ENCODE measurements at places on chromosomes 6 and 20. TPM values are rescaled to one million over a fixed set of nuclear protein-coding genes. Genes with fewer than 3 reads are reported as not detected.

- no peak for DNase-seq
These were observed 381.7 kb upstream of the POU3F2 start for GRCh38 chr6:98452685-98453084.

DNA sequence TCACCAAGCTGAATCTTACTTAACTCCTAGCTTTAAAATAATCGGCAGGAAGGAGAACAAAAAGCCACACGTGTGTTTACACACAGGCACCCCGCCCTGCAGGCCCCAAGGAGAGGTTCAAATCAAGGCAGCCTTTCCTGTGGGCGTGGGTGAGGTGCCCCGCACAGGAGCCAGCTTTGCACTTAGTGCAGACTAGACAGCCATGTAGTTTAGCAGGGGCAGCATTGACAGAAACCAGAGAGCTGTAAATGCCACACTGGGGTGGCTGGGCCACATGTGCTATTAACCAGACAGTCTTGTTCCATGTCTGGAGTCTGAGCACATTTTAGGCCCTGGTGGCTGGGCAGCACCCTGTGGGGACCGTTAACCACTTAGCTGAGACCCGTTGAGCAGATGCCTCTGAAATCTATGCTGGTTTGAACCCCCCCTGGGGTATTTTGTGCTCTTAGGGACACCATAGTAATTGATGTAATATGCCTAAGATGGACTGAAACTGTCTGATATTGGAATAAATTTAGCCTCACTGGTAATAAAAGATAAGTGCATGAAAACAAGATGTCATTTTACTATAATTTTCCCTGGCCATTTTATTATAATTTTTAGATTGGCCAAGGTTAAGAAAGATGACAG, 106.4 kb upstream of the KCNG1 start:
- no peak for DNase-seq

DNA sequence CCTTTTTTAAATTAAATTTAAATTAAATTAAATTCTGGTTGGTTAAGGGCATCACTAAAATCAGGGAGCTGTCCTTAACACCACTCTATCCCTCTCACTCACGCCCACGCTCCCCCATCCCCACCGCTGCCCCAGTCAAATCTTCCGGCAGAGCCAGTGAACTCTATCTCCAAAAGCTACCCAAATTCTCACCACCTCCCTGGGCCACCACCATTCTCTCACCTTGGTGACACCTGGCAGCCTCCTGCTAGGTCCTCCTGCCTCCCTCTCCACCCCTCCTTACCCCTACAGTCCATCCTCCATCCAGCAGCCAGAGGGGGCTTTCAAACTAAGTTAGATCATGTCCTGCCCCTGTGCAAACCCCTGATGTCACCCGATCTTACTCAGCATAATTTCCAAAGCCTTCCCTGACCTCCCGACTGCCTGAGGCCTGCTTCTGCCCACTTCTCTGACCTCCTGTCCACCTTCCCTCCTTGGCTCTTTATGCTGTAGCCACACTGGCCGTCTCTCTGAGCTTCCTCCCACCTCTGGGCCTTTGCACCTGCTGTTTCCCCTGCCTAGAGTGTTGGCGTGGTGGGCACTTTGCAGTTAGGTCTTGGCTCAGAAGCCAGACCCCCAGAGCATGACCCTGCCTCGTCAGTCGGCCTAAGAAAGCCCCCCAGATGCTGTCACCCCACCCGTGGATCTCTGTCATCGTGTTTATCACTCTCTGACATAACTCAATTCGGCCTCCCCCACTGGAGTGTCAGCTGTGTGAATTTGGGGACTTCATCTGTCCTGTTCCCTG, 24.7 kb downstream of the PTGIS start:
- DNase-seq = no peak

- no peak for DNase-seq
These were observed 1.8 kb downstream of the RIPOR2 start for GRCh38 chr6:24933868-24934401.

DNA sequence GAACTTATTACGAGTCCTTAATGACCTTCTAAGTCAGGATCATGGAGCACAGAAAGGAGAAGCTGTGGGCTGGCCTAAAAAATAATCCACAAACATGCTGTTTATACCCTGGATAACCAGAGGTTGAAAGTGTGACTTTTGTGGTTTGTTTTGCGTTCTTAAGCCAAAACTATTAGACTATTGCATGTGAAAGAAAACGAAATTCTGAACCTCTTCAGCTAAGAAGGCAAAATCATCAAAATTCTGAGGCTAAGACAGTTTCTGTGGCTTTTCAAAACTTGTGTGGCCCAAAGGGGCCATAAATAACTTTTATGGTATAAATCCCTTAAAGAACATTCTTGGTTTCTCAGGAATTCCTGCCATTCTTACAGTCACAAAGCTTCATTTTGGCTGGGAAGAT, 251.0 kb downstream of the UST start:
- DNase-seq = no peak

DNA sequence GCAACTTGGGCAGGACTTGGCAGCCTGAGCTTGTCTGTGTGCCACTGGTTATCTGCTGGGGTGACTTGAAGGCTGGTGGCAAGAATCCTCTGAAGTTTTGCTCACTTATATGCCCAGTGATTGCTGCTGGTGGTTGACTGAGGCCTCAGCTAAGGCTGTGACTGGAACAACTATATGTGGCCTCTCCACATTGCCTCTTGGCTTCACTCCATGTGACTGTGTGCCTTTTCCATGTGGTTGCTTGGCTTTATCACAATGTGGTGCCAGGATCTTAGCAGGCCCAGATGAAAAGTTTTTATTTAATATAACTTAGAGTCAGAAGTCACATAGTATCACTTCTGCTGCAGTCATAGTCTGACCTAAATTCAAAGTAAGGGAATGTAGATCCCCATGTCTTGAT, 104.5 kb downstream of the ADAT2 start:
- no peak for DNase-seq

DNA sequence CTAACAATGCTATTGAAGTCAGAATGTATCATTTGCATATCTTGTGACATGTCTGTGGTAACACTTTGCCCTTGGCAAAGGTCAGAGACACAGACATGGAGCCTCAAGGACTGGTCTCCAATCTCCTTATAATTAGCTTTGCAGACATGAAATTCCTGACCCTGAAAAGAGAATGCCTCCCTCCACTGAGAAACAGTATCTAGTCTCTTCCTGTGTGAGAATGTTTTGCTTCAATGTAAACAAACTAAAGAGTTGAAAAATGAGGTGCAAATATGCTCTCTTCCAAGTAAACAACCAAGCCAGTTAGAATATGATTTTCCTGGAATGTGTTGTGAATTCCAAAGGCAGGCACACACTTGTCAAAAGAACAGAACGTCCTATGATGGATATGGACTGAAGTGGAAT, 407.1 kb upstream of the MARCKS start:
- no peak for DNase-seq

GRCh38 chr6:161137839-161138542, 135.9 kb downstream of the AGPAT4 start:
- no peak for DNase-seq

GRCh38 chr20:57977569-57977968, 250.9 kb downstream of the ANKRD60 start:
- DNase-seq = no peak

GRCh38 chr6:92377137-92377536, 1042.2 kb downstream of the EPHA7 start:
- no peak for DNase-seq

- DNase-seq = no peak
These were observed 149.4 kb upstream of the MLIP start for GRCh38 chr6:53961679-53962370.

GRCh38 chr6:32252331-32253009, 28.6 kb upstream of the NOTCH4 start:
- DNase-seq = no peak

- peak; percentile 90 for DNase-seq
These were observed 88.1 kb downstream of the SYNJ2 start for GRCh38 chr6:158069800-158070195.

GRCh38 chr20:35772563-35773058, 796 bp downstream of the PHF20 start:
- no peak for DNase-seq

GRCh38 chr20:7650086-7650879, 290.0 kb downstream of the HAO1 start:
- no peak for DNase-seq

- no peak for DNase-seq
These were observed 88.6 kb downstream of the PSMB1 start for GRCh38 chr6:170464524-170464979.

DNA sequence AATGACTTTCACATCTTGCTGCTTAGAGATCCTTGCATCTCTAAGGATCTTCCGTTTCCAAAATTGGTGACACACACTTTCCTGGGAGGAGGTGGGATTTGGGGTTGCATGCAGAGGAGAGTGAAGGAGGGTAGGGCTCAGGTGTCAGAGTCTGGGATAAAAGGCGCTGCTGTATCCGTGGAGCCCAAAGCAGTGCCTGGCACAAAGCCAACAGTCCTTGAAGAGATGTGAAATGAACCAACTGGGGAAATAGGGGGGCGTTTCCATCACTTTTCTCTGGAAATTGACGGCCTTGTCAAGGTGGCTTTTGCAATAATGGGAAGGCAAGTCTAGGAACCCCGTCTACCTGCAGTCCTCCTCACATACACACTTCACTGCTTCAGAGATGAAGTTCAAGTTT, 59.5 kb upstream of the NELFCD start:
- DNase-seq = no peak

- DNase-seq = no peak
These were observed 18.3 kb upstream of the FOXP4 start for GRCh38 chr6:41527721-41528408.

DNA sequence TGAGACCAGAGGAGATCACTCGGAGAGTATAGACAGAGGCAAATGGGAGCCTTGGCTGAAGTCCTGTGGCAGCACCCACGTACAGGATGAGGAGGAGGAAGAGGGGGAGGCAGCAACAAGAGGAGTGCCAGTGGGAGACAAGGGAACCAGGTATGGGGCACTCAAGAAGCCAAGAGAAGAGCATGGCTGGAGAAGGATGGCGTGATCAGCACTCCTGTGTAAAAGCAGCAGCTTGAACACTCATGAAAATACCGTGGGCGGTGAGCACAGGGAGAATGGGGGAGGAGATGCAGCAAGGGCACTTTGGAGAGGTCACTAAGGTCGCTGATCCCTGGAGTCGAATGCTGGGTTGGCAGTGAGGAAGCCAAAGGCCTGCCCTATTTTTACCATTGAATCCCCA, 51.2 kb upstream of the PRND start:
- DNase-seq = no peak

DNA sequence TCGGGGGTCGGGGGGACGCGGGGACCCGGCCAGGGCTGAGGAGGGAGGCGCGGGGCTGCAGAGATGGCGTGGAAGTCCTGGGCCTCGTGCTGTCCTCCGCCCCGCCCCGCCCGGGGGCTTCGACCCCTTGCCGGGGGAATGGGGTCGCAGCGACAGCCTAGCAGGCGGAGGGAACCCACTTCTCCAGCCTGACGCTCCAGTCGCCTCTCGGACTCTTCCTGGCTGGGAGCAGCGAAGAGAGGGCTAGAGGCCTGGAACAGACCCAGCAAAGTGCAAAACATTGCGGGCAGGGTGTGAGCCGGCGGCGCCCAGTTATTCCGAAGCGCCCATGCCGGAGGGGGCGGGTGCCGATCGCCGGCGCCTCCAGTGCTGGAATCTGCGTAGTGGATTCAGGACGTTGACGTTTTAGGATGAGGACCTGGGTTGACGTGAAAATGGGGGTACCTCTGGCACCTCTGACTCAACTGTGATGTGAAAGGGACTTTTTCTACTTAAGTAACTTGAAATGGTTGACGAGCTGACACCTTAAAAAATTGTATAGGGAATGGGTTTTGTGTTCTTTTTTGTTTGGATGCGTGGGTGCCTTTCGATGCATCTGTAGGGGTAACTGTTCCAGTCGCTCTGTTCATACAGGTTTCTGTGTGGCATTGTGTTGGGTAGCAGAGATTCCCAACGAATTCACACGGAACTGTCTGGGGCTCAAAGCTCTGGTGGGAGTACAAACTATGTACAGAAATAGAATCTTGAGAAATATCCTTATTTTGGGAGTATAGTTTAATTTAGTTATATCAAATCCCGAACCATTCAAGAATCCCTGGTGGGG, 1.4 kb downstream of the SLC35F1 start:
- DNase-seq = no peak

The OPRM1 gene
- total RNA-seq = not detected

The PLN gene
- total RNA-seq = not detected

The LINC00237 gene
- not detected for total RNA-seq

The ZBP1 gene
- not detected for total RNA-seq

The CCN5 gene
- not detected for total RNA-seq

The COL9A3 gene
- 1.8 TPM for total RNA-seq

The ASIP gene
- total RNA-seq = not detected

The SLC22A23 gene
- 15.6 TPM for total RNA-seq

The ZC2HC1B gene
- total RNA-seq = not detected

The SPO11 gene
- not detected for total RNA-seq
